ENCODE measurements at places on chromosomes 12 and 14. TPM values are rescaled to one million over a fixed set of nuclear protein-coding genes. Genes with fewer than 3 reads are reported as not detected.

The CD27 gene
- 0.43 TPM for total RNA-seq

The MYF5 gene
- total RNA-seq, result not detected

The PSMC6 gene
- 132 TPM for total RNA-seq

The GPR135 gene
- total RNA-seq, result 3.1 TPM

The C1RL gene
- total RNA-seq, result 18.3 TPM

The MYRFL gene
- total RNA-seq, result 0.37 TPM

The PLEKHD1 gene
- total RNA-seq, result not detected

The ABCD2 gene
- 0.04 TPM for total RNA-seq

The ADIPOR2 gene
- total RNA-seq, result 33.6 TPM

The KRT79 gene
- total RNA-seq, result not detected

The JAG2 gene
- total RNA-seq, result 2.1 TPM

The BEGAIN gene
- total RNA-seq, result 13.4 TPM

The HOXC9 gene
- not detected for total RNA-seq

The AMN gene
- not detected for total RNA-seq

The NRIP2 gene
- 0.65 TPM for total RNA-seq

The RAN gene
- 1,370 TPM for total RNA-seq

The CHGA gene
- total RNA-seq, result 0.77 TPM

The RPGRIP1 gene
- total RNA-seq, result 3.4 TPM

The BIN2 gene
- not detected for total RNA-seq

The GDF3 gene
- total RNA-seq, result not detected

The KRT82 gene
- not detected for total RNA-seq

The ACOT2 gene
- total RNA-seq, result 2.4 TPM

The FOXN4 gene
- total RNA-seq, result not detected

The NAV3 gene
- total RNA-seq, result 6.1 TPM

The KRT78 gene
- not detected for total RNA-seq

The SMCO2 gene
- total RNA-seq, result not detected

The SOAT2 gene
- total RNA-seq, result not detected

The APOF gene
- total RNA-seq, result not detected

The TAMALIN gene
- total RNA-seq, result 7.4 TPM

The TSPAN19 gene
- 4.3 TPM for total RNA-seq

The TPH2 gene
- total RNA-seq, result not detected

The PMCH gene
- total RNA-seq, result not detected

The TGM1 gene
- total RNA-seq, result 2.6 TPM

The KRT4 gene
- not detected for total RNA-seq

The RTL1 gene
- total RNA-seq, result 0.15 TPM

The GALNT9 gene
- total RNA-seq, result not detected

The VTI1B gene
- 69.8 TPM for total RNA-seq

The RAD9B gene
- total RNA-seq, result 0.17 TPM

The SERPINA9 gene
- not detected for total RNA-seq

The KCNK13 gene
- not detected for total RNA-seq

The B4GALNT1 gene
- total RNA-seq, result 0.28 TPM

The PAPOLA gene
- 235 TPM for total RNA-seq

The RFX4 gene
- total RNA-seq, result 3.4 TPM

The PNN gene
- 110 TPM for total RNA-seq

The CNTN1 gene
- total RNA-seq, result 0.17 TPM

The COCH gene
- total RNA-seq, result 31.1 TPM

The RNASE7 gene
- total RNA-seq, result not detected

The BEST3 gene
- not detected for total RNA-seq

The ESR2 gene
- total RNA-seq, result 0.21 TPM

The CMA1 gene
- not detected for total RNA-seq

The TMEM119 gene
- 0.97 TPM for total RNA-seq

All from neural progenitor cell (in vitro differentiated cells).